Ascending aorta (tissue), 2 donors: ENCODE measurements at places on chromosomes 4 and X.

DNA sequence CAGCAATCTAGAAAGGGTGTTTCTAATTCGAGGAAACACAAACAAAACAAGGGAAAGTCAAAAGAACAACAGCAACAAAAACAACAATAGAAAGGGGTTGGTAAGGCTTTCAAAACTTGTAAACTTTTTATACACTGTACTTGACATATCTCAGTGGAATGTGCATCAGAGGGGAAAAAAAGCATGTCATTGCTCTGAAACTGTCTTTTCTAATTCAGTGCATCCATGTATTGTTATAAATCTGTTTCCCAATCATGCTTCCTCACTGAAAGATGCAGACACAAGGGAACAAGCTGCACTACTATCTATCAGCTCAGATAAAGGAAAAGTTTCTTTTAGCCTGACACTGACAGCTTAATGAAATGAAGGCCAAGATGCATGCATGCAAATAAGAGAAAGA is 44.2 kb upstream of the PCDH18 start:
- no peak for DNase-seq

DNA sequence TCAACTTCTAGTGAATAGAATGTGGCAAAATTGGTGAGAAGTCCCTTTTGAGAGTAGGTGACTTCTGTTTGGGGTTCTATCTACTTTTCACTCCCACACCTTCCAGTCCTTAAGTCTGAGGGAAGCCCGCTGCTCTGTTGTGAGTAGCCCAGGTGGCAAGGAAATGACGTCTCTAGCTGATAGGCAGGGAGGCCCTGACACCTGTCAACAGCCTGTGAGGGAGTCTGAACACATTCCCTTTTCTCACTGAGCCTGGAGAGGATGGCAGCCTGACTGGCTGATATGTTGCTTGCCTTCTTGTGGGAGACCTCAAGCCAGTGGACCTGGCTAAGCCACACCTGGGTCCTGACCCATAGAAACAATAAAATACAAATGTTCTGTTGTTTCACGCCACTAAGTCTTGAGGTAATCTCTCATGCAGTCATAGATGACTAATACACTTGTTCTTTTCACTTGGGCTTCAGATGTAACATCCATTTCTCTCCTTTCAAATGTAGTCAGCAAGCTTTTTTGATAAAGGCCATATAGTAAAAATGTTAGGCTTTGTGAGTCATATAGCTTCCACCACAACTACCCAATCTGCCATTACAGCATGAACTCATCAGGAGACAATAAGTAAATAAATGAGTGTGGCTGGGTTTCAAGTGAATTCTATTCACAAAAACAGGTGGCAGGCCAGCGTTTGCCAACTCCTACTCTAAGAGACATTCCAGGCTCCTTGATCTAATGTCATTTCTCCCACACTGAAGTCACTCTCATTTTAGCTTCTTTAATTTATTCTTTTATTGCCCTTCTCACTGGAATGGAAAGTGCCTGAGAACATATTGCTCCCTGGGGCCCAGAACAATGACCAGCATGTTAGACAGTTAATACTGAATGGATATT is 265.1 kb upstream of the MAD2L1 start:
- DNase-seq: no peak

- no peak for DNase-seq
These were observed 29.2 kb downstream of the NSG1 start for GRCh38 chr4:4415806-4416805.

DNA sequence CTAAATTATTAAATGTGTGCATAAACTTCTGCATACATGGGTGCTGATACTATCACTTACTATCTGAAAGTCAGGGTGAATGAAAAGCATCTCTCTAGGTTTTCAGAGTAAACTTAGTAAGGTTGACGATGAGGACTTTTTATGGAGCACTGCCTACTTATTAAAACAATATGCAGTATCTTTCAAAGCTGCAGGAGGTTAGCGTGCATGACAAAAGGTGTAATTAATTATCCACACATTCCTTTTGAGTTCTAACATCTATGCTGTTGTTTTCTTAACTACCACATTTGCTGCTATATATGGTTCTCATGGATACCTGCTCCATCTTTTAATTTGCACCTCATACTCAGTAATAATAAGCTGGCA is 256.2 kb downstream of the FSTL5 start:
- DNase-seq: no peak

DNA sequence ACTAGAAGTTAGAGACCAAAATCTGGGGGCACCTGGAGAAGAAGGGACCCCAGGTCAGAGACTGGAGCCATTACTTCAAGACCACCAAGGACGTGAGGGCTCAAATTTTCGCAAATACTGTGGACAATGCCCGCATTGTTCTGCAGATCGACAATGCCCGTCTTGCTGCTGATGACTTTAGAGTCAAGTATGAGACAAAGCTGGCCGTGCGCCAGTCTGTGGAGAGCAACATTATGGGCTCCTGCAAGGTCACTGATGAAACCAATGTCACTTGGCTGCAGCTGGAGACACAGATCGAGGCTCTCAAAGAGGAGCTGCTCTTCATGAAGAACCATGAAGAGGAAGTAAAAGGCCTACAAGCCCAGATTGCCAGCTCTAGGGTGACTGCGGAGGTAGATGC is 101.2 kb downstream of the NCAPG start:
- no peak for DNase-seq

- DNase-seq: peak; percentile 48
These were observed at the start of gene RBM41 for GRCh38 chrX:107118322-107119147. Gene RBM41, minus strand, starts transcription at chrX:107118822. Its CDS starts 49 bp downstream, at chrX:107118773.

DNA sequence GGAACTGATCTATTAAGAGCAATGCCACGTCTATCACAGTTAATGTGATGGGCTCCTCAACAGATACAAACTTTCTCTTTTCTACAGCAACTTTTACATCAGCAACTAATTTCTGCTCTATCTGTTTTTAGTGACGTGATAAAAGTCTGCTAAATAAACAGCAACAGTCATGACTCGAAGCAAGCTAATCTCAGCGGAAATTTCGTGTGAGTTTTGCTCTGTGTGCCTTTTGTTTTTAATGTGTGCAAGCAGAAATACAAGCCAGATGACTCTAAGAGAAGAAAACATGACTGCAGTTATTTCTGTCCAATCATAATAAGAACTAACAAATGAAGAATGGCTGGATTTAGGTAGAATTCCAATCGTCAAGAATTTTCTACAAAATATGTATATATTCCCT is 214.3 kb downstream of the LDB2 start:
- no peak for DNase-seq

DNA sequence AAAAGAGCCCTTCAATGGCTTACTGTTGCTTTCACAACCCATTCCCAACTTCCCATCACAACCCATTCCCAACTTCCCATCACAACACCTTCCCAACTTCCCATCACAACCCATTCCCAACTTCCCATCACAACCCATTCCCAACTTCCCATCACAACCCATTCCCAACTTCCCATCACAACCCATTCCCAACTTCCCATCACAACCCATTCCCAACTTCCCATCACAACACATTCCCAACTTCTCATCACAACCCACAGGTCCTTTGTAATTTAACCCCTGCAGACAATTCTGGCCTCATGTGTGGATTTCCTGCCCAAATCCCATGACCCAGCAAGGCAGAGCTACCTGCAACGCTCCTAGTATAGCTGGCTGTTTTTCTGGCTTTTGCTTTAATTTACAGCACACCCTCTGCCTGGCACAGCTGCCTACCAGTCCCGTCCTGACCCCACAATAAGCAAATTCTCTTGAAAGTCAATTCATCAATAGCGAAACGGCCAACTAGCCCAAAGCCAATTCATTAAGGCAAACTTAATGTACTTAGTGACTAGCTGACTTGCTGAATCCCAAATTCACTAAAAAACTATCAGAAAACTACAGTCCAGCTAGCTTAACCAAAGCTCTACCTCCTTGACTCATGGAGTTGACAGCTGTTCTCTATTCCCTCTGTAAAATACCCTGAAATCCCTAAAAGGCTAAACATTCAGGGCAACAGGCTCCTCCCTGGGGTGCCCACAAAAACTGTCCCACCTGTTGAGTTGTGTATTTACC is 75.6 kb downstream of the AFAP1 start:
- DNase-seq: peak; percentile 19

DNA sequence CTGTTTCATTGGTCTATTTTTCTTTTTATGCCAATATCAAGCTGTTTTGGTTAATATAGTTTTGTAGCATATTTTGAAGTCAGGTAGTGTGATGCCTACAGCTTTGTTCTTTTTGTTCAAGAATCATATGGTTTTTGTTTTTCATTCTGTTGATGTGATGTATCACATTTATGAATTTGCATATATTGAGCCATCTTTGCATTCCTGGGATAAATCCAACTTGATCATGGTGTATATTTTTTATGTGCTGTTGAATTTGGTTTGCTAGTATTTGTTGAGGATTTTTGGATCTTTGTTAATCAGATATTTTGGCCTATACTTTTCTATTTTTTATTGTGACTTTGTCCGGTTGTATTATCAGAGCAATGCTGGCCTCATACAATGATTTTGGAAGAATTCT is 74.8 kb downstream of the GPAT3 start:
- DNase-seq: no peak

GRCh38 chr4:36277533-36277932 is 3.9 kb upstream of the DTHD1 start:
- no peak for DNase-seq

DNA sequence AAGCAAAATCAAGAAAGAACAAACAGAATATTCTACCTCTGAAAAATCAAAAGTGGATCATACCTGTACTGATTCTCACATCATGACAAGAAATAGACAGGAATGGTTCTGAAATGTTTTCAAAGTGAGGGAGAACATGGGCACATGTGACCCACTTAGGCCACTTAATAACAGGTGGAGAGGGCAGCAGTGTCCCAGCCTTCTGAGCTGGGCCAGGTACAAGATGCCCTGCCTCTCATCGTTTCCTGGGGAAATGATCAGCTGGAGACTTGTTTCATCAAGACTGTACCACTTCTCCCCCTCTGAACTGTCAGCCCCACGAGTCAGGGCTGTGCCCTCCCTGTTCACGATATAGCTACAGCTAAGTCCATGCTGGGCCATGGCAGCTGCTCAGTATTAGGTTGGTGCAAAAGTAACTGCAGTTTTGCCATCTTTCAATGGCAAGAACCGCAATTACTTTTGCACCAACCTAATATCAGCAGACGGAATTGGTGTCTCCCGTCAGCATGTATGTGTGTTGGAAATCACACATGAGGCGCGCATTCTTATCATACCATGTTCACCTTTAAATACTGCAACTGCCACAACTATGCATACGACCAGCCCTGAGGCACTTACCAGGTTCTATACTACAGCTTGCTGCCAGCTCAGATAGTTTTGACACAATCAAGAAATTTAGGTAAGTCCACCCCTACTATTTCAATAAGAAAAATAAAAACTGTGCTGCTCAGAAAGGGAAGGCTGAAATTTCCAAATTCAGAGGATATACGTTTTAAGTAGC is 71.4 kb downstream of the GATB start:
- DNase-seq: no peak

DNA sequence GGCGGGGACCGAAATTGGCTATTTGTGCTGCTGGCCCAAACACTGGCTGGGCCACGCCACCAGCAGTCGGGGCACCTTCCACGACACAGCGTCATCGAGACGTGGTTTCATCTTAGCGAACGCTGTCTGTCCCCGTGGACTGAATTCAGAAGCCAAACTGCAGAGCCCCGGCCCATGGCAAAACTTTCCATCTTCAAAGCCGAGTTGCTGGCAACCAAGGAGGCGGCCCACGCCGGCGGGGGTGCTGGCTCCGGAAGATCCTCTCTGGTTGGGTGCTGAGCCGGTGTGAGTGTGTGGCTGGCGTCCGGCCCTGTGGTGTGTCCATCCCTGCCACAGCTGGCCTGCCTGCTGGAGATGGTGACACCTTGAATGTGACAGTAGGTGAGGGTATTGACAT is 96.6 kb upstream of the ADRA2C start:
- DNase-seq: no peak

DNA sequence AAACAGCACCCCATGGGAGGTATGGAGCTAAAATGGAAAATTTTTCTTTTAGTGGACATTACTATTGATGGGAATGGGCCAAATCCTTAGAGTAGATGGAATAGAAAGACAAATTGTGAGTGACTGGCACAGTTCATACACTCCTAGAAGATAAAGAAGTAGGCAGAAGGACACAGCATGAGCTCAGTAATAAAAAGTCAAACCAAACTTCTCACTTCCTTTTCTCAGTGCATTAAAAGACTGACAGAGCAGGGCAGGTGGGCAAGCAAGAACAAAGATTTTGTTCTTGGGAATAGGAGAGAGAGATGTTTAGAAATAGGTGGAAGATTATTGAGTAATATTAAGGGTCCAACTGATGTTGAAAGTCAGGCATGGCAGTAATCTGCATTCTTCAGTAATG is 132.5 kb downstream of the ATP10D start:
- DNase-seq: no peak

- no peak for DNase-seq
These were observed 15.8 kb upstream of the SPCS3 start for GRCh38 chr4:176303938-176304337.

DNA sequence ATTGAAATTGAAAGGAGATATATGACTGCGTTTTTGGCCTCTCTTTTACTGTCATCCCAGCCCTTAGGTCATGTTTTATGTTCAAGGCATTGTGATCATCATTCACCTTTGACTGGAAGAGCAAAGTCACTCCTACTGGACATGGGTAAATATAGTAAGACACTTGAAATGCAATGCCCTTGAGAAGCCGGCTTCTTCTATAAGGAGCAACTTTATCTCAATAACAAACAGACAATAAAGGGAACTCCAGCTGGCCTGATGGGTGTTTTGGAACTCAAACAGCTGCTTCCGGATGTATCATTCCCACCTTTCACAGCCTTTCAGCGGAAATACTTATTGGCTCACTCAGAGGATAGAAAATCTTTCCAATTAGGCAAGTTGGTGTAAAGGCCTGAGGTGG is 65.1 kb upstream of the C4orf54 start:
- DNase-seq: no peak

GRCh38 chr4:167032871-167033270 is 201.4 kb downstream of the SPOCK3 start:
- no peak for DNase-seq

GRCh38 chrX:110038900-110039299 is 36.0 kb downstream of the TMEM164 start:
- no peak for DNase-seq

GRCh38 chr4:79174490-79175252 is 151.2 kb downstream of the NAA11 start:
- DNase-seq: no peak

GRCh38 chr4:82057990-82058544 is 315.7 kb downstream of the HNRNPD start:
- no peak for DNase-seq

GRCh38 chr4:101670370-101670769 is 120.2 kb upstream of the BANK1 start:
- DNase-seq: no peak
